ENCODE measurements at places on chromosomes 1 and 21. TPM values are rescaled to one million over a fixed set of nuclear protein-coding genes. Genes with fewer than 3 reads are reported as not detected.

DNA sequence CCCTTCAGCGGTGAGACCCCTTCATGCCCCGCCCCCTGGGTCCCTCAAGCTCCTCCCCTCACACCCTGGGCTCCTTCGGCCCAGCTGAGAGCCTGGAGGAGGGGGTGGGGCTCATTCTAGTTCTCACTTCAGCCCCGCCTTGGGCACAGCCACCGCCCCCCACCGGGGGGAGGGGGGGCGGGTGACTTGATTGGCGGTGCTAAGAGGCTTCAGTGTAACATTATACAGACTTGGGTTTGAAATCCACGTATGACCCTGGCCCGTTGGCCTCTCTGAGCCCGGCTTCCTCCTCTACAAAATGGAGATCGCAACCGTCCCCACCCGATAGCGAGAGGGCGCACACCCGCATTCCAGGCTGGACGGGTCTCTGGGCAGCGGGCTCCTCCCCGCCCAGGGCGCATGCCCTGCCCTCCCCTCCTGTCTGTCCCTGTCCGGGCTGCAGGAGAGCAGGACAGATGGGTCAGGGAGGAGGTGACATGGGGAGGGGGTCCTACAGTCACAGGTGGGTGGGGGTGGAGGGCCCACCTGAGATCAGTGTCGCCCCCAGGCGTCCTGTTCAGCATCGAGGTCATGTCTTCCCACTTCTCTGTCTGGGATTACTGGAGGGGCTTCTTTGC lies 5.1 kb downstream of the CLCNKB start:
- peak; percentile 49 for DNase-seq

GRCh38 chr1:186494832-186495271 lies 33.9 kb upstream of the PDC start:
- no peak for DNase-seq

- no peak for DNase-seq
These were observed 104.8 kb downstream of the OMA1 start for GRCh38 chr1:58441699-58442098.

GRCh38 chr1:227429447-227430359 lies 111.4 kb upstream of the CDC42BPA start:
- no peak for DNase-seq

- DNase-seq, result no peak
These were observed 726.0 kb downstream of the PTPRU start for GRCh38 chr1:29962336-29962735.

DNA sequence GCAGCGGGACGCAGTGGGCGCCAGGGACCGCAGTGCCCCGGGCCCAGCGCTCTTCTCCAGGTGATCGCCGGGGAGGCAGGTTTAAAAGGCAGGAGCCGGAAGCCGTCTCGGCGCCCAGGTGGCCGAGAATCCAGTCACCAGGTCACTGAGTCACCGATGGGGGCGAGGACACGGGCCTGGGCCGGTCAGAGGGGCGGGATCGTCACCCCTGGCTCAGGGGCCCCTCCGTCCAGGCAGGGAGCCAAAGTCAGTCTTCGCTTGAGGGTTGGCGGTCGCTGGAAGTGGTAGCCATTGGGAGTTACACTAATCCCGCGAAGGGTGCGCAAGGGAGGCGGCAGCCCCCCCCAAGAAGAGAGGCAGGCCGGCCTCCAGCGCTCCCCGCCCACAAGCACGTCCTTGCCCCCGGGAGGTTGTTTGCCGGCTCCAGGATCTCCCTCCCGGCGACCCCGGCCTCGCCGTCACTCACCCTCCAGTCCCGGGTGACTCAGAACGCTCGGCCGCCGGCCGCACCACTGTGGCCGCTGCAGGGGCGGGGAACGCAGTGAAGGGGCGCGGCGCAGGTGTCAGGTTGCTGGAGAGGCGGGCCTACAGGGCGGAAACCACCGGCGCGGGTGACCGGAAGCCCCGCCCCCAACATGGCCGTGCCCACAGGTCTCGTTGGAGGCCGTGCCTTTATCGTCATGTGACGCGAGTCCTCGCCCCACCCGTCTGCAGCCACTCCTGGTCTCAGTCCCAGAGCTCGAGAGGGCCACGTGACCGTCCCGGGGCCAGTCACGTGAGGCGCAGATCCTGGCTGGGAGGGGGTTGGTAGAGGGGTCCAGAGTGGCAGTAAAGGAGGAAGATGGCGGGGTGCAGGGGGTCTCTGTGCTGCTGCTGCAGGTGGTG lies at the start of the genes CLCN6 and MTHFR:
Gene CLCN6 (plus strand): TSS at position 770 of the 885 bp plus-strand sequence. CDS start 72 bp downstream, at position 842.
Gene MTHFR (minus strand): TSS at position 543 of the 885 bp plus-strand sequence. CDS start 2,848 bp downstream, outside the sequence.
- peak; percentile 100 for DNase-seq

The RGS1 gene
- 0.22 TPM for total RNA-seq

GRCh38 chr1:116472431-116472961 lies 98.3 kb downstream of the CD58 start:
- peak; percentile 77 for DNase-seq

The LRRC39 gene
- total RNA-seq, result 3.5 TPM

GRCh38 chr1:212218911-212219310 lies 66.3 kb upstream of the PPP2R5A start:
- DNase-seq, result no peak

GRCh38 chr1:234134878-234135277 lies 230.4 kb downstream of the SLC35F3 start:
- no peak for DNase-seq

DNA sequence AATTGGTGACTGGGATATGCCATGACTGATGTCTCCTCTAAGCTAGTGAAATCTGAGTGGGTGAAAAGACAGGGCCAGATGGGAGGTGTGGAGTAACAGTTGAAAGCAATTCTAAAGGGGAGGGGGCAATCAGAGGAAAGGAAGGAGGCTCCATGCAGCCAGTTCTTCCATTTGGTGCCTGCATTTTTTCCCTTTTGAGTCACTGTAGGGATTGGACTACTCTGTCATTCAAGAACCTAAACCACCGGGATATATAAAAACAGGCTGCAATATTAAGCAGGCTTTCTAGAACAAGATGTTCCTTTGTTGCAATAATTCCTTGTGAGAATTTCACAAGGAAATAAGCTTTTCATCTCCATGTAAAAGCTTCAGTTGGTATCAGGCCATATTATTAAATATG lies 18.3 kb downstream of the CLIC6 start:
- DNase-seq, result no peak

DNA sequence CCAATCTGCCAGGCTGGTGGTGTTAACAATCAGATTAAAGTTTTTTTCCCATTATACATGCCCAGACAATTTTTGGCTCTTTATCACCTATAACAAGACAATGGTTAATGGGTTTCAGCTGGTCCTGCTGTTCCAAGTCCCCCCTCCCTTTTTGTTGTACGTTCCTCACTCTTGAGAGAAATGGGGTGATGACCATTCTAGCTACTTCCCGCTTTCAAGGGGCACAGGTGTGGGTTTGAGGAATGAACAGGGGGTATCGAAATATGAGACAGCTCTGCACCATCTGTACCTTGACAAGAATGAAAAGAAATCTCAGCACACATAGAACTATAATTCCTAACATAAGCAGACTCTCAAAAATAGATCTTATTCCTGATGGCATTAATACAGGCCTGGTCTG lies 326.8 kb downstream of the PTPRU start:
- no peak for DNase-seq

DNA sequence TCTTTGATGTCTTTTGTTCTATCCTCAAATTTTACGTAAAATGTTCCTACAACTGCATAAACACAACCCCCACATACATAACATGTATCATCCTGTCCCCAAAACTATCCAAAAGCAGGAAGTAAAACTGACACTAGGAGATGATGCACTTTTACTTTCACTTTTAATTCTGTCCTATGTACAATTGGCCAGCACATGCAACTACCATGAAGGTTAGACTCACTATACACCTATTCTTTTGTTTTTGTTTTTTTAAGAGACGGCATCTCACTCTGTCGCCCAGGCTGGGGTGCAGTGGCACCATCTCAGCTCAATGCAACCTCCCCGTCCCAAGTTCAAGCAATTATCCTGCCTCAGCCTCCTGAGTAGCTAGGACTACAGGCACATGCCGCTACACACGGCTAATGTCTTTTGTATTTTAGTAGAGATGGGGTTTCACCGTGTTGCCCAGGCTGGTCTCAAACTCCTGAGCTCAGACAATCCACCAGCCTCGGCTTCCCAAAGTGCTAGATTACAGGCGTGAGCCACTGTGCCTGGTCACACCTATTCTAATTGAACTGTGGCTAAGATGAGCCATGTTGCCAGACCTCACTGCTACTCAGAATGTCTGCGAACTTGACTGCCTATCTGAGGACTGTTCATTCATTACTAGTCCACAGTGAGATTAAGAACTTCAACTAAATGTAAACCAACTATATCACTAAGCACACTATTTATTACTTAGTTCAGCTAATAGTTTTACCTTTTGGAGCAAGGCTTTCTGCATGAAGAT lies 48.0 kb downstream of the TOR3A start:
- peak; percentile 67 for DNase-seq

Measured in Karpas-422 (cell line).